ENCODE measurements at places on chromosomes 2 and 18.

DNA sequence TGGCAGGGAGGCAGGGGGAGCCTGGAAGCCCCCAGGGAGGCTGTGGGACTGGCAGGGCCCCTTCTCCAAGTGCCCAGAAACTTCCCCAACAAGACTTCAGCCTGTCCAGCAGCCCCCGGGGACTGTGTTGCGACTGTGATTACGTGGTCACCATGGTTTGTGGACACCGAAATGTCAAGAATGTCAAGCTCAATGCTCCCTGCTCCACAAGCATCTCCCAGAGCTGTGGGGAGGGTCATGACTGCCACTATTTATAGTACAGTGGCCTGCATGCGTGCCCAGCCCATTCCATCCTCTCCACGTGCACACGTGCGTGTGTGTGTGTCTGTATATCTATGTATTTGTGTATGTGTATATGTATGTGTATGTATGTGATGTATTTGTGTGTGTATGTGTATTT lies 93.8 kb upstream of the MBOAT2 start:
- DNase-seq = no peak

GRCh38 chr2:5877360-5877759 lies 185.2 kb downstream of the SOX11 start:
- no peak for DNase-seq

DNA sequence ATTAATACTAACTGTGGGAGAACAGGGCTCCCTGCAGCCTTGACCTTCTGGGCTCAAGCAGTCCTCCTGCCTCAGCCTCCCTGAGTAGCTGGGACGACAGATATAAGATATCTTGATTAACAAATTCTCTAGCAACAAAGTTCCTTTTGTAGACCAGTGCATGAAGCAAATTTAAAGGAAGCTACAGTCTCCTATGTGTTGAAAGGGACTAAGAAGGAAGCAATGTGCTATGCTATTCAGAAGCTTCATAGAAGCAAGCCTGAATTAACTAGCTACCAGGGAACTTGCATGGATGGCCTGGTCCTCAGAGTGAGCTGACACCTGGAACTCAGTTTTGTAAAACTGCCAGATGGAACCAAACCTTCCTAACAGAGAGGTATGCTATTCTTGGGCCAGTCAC lies 33.2 kb downstream of the RAPH1 start:
- no peak for DNase-seq

GRCh38 chr2:107751936-107752335 lies 74.8 kb upstream of the RGPD4 start:
- DNase-seq = no peak

DNA sequence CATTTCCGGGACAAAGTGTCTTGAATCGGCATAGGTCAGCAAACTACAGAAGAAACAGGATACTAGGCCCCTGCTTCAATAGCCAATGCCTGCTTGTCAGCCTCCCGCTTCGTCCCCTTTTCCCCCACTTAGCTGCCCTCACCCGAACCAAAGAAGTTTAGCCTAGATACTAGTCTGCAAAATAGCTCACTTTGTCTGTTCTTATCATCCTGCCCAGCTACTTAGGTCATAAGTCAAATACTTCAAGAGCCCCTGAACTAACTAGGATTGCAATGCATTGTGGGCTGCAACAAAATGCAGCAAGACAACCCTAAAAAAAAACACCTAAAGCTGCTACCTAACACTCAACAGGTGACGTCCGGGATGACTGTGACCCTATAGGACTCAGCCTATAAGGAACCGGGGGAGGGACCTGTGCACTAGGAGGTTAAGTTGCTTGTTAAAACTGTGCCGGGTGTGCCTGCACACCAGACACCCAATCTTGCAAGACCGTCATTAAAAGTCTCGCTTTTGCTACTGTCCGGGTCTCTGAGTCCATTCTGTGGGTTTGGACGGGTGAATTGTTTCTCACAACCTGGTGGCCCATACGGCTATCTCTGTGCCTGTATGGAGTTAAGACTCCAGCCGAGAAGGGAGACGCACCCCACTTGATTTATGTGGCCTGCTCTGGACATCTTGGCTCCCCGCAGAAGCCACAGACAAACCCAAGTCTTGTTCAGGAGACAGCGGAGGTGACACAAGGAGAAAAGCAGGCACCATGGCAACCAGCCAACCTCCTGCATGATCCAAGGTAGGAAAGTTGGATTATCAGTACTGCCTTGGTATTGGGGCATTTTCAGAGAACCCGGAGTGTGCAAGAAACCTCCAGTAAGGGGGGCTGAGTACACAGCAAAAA lies 105.9 kb downstream of the HIBCH start:
- no peak for DNase-seq

- DNase-seq = no peak
Measured at GRCh38 chr2:232438091-232438490, 17.9 kb upstream of the ALPI start.

DNA sequence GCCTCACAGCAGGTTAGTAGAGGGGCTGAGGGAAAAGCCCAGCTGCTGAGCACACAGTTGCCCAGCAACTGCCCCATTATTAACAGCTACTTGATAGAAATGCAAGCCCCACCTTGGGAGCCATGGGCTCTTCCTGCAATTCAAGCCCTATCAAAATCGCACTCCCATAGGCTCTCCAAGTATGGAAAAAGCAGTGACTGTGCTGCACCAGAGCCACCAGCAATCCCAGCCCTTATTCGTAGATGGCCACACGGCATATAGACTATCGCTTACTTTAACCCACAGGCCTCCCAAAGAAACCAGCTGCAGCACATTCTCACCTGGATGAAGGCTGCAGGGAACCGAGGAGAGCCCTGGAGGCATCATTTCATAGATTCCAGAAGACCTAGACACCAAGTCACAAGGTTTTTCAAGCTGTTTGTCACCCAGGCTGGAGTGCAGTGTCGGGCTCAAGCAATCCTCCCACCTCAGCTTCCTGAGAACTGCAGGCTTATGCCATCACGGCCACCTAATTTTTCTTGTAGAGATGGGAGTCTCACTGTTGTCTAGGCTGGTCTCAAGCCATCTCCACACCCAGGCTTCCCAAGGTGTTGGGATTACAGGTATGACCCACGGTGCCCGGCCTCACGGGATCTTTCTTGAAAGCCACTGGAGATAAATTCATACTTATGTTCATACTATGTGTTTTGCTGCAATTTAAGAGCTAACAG lies 11.3 kb downstream of the NCL start:
- peak; percentile 50 for DNase-seq

GRCh38 chr2:8538931-8539621 lies 142.8 kb upstream of the ID2 start:
- DNase-seq = no peak

GRCh38 chr18:66638856-66639629 lies 35.2 kb upstream of the CDH19 start:
- no peak for DNase-seq

GRCh38 chr2:59680863-59681262 lies 872.6 kb downstream of the BCL11A start:
- DNase-seq = no peak

GRCh38 chr2:130834931-130835765 lies 1.6 kb upstream of the ARHGEF4 start:
- no peak for DNase-seq

DNA sequence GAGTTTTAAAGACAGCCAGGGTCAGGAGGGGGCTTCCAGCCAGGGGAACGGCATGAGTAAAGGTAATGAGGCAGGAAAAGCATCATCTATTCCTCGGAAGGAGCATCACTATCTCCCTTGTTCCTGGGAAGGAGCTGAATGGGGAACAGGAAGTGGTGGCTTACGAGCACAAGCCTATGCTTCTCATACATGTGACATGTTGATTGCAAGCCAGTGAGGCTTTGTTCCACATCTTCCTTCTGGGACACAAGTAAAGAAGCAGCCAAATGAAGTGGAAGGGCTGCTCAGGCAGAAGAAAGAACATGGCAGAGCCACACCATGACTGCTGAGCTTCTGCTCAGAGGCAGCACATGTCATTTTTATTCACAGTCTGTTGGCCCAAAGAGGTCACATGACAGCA lies 15.1 kb upstream of the LMAN1 start:
- no peak for DNase-seq

GRCh38 chr18:59376351-59376935 lies 17.4 kb upstream of the LMAN1 start:
- no peak for DNase-seq

DNA sequence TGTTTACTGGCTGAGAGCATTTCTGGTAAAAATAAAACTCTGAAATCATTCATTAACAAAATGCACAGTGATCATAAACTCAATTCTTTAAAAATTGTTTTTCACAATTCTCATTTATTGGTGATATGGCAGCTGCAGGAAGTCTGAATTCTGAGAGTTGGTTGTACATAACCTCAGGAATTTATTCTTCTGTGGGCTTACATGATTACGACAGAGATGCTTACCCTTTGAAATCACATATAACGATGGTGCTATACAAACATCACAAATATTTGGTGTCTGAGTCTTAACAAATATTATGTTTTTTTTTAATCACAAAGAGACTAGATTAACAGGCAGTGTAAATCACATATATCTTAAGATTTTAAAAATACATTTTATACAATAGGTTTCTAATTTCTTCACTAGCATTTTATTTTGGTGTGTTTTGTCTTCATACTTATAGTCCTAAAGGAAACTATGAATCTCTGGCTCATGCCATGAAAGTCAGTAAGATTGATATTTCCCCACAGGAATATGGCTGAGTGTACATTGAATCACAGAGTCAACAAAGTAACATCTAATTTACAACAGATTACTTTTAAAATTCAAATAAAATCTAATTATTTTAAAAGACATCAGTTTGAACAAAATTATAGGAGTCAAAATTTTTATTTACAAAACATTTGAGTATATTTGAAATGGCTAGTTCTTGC lies 318.8 kb upstream of the THUMPD2 start:
- DNase-seq = no peak

- no peak for DNase-seq
Measured at GRCh38 chr18:12857215-12857905, 26.7 kb downstream of the PTPN2 start.

DNA sequence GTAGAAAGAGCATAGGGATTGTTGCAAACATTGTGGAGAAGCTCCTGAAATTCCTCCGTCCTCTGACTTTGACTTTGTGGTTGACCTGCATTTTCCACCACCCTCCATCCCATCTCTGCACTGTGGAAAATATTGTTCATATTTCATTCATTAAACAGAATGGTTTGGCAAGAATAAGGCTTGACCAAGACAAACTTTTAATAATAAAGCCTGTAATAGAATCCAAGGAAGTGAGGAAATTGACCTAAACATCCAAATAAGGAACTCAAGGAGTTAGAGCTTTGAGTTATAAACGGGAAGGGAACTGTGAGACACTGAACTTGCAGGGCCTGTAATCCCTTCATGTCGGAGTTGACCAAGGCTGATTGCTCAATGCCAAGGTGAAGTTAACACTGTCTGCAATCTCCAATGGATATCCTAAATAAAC lies 115.2 kb downstream of the GFPT1 start:
- DNase-seq = no peak

DNA sequence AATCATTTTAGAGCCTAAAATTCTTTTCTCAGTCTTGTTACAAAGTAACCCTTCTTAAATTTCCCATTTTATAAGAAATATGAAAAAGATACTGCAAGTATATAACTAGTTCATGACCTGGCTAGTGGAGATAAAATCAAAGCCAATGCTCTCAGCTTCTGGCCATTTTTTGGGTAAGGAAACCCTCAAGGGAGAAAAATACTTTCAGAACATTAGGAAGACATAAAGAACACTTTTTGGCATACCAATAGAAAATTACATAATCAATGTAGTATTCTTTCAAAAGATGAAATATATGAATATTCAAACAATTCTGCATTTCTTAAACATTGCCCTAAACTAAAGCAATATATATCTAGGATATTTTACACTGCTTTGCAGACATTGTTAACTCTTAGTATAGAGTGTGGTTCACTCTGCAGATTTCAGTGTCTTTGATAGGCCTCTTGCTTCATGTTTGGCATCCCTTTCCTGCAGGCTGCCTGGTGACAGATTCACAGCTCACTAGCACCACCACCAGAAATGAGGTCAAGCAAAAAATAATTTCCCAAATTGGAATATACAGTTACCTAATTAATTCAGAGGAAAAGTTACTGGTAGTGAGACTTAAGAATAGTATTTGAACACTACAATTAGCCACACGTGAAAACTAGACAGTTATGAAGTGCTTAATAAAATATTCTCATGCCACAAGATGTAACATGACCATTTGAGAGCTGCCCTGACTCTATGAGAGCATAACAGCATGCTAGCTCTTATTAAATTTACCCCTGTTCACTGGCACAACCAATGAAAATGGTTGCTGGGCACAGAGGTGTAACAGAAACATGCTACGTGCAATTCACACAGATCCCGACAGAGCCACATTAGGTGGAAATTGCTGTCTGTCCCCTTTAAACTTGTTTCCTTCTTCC lies 36.0 kb downstream of the PAIP2B start:
- peak; percentile 43 for DNase-seq

DNA sequence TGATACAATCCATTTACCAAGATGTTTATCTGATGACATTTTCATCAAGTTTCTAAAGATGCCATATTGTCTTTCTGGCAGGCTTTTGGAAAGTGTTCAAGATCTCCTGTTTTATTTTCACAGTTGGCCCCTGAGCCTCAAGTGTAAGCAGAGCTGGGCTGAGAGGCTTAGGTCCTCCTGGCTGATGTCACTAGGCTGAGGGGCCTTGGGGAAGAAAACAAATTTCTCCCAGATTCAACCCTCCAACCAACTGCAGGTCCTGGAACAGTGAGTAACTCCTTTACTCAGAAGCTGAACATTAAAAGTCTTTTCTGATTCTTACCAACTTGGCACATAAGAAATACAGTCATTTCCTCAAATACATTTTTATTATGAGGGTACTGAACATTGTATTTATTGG lies 14.9 kb upstream of the IL1RL1 start:
- DNase-seq = no peak

DNA sequence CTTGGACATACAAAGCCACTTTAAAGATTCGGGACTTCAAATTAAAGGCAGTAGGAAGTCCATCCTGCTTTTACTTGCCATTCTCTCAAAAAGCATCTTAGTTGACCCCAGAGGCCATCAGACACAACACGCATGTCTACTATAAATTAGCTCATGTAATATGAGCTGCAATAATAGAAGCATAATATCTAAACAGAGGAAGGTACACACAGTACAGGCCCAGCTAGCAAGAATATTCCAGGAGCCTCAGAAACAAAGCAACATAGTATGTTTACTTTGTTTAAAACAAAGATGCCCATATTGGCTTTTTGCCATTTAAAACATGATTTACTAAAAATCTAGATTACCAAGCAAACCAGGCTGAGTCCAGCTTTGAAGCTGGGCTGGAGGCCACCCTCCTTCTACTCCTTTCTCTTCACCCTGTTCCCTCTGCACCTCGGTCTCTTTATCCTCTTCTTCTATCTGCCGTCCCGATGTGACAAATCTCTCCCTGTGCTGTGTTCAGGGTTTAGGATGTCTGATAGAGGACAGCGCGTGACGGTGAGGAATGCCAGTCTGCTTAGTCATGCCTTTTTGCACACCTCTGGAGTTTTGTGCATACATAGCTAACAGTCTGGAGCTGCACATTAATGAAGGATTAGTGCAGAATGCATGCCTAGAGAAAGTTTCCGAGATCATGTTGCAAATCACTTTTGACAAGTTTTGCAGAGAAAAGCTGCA lies 28.2 kb downstream of the DTNA start:
- DNase-seq = peak; percentile 4

All from NCI-H2171 treated with DMSO at 0.1 percent for 48 hours (cell line).